ENCODE measurements at places on chromosomes 11 and 22.

DNA sequence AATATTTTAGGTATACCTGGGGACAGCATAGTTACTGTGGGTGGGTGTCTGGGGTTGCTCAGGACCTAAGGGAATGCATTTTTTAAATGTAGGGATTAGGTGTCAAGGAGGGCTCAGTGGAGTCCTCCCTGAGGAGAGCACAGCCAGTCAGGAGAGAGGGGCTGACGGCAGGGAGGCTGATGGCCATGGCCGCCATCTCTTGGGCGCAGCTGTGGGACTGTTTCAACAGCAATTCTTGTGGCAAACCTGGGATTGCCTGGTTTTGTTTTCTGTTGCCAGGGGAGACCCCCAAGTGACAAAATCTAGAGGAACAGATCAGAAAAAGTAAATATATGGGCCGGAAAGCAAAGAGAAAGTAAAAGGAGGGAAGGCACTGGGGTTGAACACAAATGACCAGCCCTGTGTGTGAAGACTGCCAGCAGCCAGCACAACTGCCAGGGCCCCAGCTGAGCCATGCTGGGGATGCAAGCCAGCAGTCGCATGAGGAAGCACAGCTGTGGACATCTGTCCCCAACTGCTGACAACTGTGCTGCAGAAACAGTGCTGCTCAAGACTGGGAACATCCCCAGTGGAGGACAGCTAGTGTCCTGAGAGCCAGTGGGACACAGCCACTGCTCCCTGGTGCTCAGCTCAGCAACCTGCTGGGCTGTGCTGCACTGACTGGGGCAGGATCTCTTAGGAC lies 10.5 kb downstream of the MIF start:
- no peak for DNase-seq

GRCh38 chr22:36022162-36022561 lies 6.5 kb downstream of the RBFOX2 start:
- DNase-seq, result no peak

DNA sequence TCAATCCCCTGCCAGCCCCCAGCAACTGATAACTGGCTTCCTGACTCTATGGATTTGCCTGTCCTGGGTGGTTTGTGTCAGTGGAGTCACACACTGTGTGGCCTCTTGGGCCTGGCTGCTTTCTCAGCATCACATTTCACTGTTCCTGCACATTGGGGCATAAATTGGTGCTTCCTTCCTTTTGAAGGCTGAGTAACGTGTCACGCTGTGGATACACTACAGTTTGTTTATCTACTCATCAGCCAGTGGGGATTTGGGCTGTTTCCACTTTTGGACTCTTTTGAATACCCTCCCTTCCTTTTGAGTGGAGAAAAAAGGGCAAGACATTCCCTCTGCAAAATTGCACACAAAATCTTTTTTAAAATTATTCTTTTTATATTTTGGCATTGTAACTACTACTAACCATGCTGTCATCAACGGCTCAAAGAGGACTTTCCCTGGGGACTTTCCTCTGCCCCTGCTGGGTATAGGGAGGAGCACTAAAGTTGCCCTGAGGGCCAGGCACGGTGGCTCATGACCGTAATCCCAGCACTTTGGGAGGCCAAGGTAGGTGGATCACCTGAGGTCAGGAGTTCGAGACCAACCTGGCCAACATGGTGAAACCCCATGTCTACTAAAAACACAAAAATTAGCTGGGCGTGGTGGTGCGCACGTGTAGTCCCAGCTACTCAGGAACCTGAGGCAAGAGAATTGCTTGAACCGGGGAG lies 7.8 kb upstream of the CELSR1 start:
- no peak for DNase-seq

GRCh38 chr22:46446799-46447198 lies 90.6 kb downstream of the CELSR1 start:
- DNase-seq, result peak; percentile 52

DNA sequence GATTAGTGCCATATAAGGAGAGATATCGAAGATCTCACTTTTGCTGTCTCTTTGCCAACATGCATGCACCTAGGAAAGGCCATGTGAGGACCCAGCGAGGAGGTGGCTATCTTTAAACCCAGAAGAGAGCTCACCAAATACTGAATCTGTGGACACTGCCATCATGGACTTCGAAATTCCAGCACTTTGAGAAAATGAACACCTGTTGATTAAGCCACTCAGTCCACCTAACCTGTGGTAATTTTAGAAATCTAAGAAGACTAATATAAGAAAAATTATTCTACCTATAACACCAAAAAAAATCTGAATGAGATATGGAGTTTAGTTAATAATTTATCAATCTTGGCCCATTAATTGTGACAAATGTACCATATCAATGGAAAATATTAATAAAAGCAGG lies 193.6 kb upstream of the CARD18 start:
- DNase-seq, result no peak

GRCh38 chr11:1306186-1307162 lies 3.0 kb downstream of the TOLLIP start:
- no peak for DNase-seq

- no peak for DNase-seq
Measured at GRCh38 chr22:26321469-26321913, 107.6 kb upstream of the ASPHD2 start.

GRCh38 chr11:1929621-1930461 lies 10.3 kb downstream of the TNNT3 start:
- no peak for DNase-seq

- no peak for DNase-seq
Measured at GRCh38 chr11:65537620-65538231, 12.8 kb downstream of the SCYL1 start.

- DNase-seq, result no peak
Measured at GRCh38 chr11:120108785-120109168, 29.1 kb downstream of the TRIM29 start.

DNA sequence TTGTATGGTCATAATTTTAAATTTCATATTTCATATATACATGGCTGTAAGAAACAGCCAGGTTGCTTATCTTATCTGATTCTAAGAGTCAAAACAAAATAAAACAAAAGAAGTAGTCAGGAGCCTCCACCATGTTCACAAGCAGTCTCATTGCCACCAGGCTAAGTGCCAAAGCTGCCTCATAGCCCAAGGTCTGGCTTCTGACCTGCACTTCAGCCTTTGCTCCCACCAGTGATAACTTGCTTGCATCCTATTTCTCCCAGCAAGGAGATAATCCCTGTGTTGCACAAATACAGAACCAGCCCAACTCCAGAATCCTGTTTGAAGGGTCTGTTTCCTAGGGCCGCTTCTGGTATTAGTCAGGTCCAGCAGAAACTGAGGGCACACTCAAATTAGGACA lies 53.9 kb upstream of the TSKU start:
- DNase-seq, result no peak

- no peak for DNase-seq
Measured at GRCh38 chr22:17845790-17846189, 71.5 kb upstream of the BID start.

DNA sequence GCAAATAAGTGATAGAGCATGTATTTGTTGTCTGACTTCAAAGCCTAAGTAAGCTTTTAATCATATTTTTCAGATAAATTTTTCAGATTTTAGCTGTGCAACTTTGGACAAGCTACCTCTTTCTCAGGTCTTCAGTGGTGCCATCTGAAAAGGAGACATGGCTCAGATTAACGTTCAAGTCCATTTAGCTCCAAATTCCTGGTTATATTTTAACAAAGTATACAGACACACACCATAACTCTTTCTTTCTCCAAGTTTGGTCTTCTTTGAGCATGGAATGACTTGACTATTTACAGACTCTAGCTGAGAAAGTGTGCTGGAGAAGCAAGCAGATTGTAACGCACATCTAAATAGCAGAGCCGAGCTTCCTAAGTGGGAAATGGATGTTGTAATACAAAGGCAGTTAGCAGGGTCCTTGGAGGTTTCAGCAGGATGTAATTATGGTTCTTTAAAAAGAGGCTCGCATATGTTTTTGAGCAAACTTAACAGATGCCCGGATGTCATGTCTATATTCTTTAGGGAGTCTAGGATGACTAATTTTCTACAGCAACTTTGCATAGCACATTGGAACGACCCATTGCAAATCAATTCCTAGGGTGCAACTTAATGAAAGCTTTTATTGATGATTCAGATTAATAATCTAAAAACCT lies 128.1 kb upstream of the E2F8 start:
- DNase-seq, result no peak

GRCh38 chr22:19832476-19833108 lies 22.1 kb downstream of the GNB1L start:
- DNase-seq, result no peak

GRCh38 chr22:29004647-29005371 lies 56.8 kb downstream of the C22orf31 start:
- DNase-seq, result peak; percentile 88

GRCh38 chr11:73833067-73833466 lies 43.6 kb downstream of the COA4 start:
- DNase-seq, result no peak

- DNase-seq, result no peak
Measured at GRCh38 chr11:132358573-132358953, 988.1 kb downstream of the NTM start.

Measured in cardiac muscle cell (in vitro differentiated cells and primary cell).